ENCODE measurements at places on chromosomes 1 and 21. TPM values are rescaled to one million over a fixed set of nuclear protein-coding genes. Genes with fewer than 3 reads are reported as not detected.

The TSSK3 gene
- total RNA-seq: 0.18 TPM

The OR2M3 gene
- total RNA-seq: not detected

The PIK3CD gene
- 8.0 TPM for total RNA-seq

The SPRR2E gene
- total RNA-seq: not detected

The SCP2 gene
- 51.3 TPM for total RNA-seq

The CD1B gene
- total RNA-seq: not detected

The FOXD2 gene
- total RNA-seq: 0.53 TPM

The FAM72A gene
- total RNA-seq: 10.8 TPM

The TLR5 gene
- 0.25 TPM for total RNA-seq

The LRRC39 gene
- 0.11 TPM for total RNA-seq

The GSTM5 gene
- total RNA-seq: not detected

The SAMD13 gene
- total RNA-seq: 0.81 TPM

The EEIG2 gene
- total RNA-seq: 6.4 TPM

The TNFAIP8L2 gene
- total RNA-seq: not detected

The CTSS gene
- 16.4 TPM for total RNA-seq

The PRAMEF10 gene
- total RNA-seq: not detected

The SNX7 gene
- total RNA-seq: 24.9 TPM

The MMP23B gene
- total RNA-seq: 0.68 TPM

The TMEM61 gene
- total RNA-seq: 1.0 TPM

The ATF3 gene
- 20.8 TPM for total RNA-seq

The ZYG11A gene
- total RNA-seq: 2.0 TPM

The OR2AK2 gene
- total RNA-seq: not detected

The CELSR2 gene
- 2.9 TPM for total RNA-seq

The AADACL4 gene
- not detected for total RNA-seq

The PADI3 gene
- 0.86 TPM for total RNA-seq

The COL8A2 gene
- 0.14 TPM for total RNA-seq

The TPTE gene
- not detected for total RNA-seq

The TRIM63 gene
- 1.7 TPM for total RNA-seq

The CELA3B gene
- not detected for total RNA-seq

The RIPPLY3 gene
- 0.55 TPM for total RNA-seq

The CNR2 gene
- total RNA-seq: not detected

The FAM3B gene
- not detected for total RNA-seq
